ENCODE measurements at places on chromosomes 12 and 14. TPM values are rescaled to one million over a fixed set of nuclear protein-coding genes. Genes with fewer than 3 reads are reported as not detected.

GRCh38 chr14:30445011-30445793 is 113.8 kb upstream of the G2E3 start:
- H3K27ac ChIP-seq, result no peak overlapping the region
- H3K4me3 ChIP-seq, result no peak overlapping the region
- no peaks in the 10 kb centered on the region for H3K4me1 ChIP-seq
- no peak for DNase-seq

The NOS1 gene
- 2.4 TPM for total RNA-seq

- no peaks in the 10 kb centered on the region for H3K4me1 ChIP-seq
- no peaks in the 10 kb centered on the region for H3K36me3 ChIP-seq
- no peak for DNase-seq
- H3K27me3 ChIP-seq, result no peaks in the 10 kb centered on the region
- H3K27ac ChIP-seq, result no peak overlapping the region
- no peak overlapping the region for H3K4me3 ChIP-seq
Observed at GRCh38 chr12:49195736-49196135, 6.9 kb upstream of the TUBA1A start.

DNA sequence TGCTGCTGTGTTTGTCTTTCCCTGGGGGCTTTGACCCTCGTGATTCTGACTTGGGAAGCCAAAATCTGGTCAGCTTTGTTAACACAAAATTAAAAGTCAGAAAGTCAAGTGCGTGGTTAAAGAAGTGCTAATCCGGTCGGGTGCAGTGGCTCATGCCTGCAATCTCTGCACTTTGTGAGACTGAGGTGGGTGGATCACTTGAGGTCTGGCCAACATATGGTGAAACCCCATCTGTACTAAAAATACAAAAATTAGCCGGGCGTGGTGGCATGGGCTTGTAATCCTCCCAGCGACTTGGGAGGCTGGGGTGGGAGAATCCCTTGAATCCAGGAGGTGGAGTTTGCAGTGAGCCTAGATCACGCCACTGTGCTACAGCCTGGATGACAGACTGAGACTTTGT is 844.6 kb downstream of the VRK1 start:
- no peaks in the 10 kb centered on the region for H3K4me1 ChIP-seq
- DNase-seq, result no peak
- H3K27me3 ChIP-seq, result no peaks in the 10 kb centered on the region
- no peak overlapping the region for H3K4me3 ChIP-seq
- no peaks in the 10 kb centered on the region for H3K36me3 ChIP-seq

- H3K4me1 ChIP-seq, result no peaks in the 10 kb centered on the region
- H3K36me3 ChIP-seq, result no peaks in the 10 kb centered on the region
- H3K27ac ChIP-seq, result no peak overlapping the region
- H3K27me3 ChIP-seq, result no peaks in the 10 kb centered on the region
- no peak for DNase-seq
Observed at GRCh38 chr12:52726451-52726850, 23.1 kb upstream of the KRT77 start.

The LAG3 gene
- total RNA-seq, result 0.82 TPM

DNA sequence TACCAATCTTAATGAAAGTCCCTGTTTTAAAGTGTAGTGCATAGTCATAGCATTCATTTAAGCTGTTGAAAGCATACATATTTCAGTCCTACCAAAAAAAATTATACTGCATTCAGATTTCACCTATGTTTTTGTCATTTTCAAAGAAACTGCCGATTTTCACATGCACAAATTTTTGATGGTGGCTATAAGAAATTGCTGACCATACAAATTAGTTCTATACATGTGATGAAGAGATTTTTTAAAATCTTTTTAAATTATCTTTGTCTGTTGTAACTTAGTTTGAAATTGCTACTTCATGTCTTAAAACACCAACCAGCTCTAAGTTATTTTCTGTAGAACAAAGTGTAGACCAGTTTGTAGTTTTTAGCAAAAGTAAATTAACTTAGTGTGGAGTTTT is 3.5 kb upstream of the GTF2A1 start:
- H3K36me3 ChIP-seq, result no peaks in the 10 kb centered on the region
- no peak overlapping the region for H3K27ac ChIP-seq
- H3K4me1 ChIP-seq, result peaks cover 8% of the 10 kb centered on the region
- no peak for DNase-seq

- H3K4me3 ChIP-seq, result no peak overlapping the region
- no peaks in the 10 kb centered on the region for H3K36me3 ChIP-seq
- no peaks in the 10 kb centered on the region for H3K4me1 ChIP-seq
- DNase-seq, result no peak
- no peak overlapping the region for H3K27ac ChIP-seq
Observed at GRCh38 chr12:81337886-81338285, 260.0 kb downstream of the ACSS3 start.

The HOXC13 gene
- total RNA-seq, result not detected

DNA sequence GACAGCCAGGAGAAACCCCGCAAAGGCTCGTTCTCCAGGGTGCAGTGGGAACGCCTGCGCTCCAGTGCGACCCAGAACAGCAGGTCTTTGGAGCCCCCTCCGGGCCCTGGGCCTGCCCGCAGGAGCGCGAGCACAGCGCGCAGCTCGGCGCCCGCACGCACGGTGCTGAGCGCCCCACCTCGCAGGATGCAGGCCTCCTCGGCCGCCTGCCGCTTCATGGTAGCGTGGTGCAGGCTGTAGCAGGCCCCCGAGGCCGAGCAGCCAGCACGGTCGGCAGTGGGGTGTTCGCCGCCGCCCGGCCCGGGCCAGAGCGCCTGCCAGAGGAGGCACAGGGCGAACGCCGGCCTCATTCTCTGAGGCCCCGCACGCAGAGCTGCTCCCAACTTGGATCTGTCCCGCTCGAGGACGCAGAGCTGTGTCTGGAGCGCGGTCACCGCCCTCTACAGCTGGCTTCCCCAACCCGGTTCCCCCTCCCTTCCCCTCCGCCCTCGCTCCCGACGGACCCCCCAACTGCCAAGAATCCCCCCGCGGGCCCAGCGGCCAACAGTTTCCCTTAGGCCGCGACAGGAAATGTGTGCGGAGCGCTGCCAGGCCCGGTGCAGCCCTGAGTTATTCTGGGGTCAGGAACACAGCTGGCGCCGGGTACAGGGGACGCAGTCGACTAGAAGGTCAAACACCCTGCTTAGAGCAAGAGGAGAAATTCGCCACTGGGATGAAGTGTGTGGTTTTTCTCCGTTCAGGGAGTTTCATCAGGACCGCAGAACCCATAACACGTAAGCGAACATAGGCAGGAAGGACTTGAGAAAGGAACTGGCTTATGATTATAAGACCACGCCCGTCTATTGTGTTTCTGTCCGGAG is at the start of gene CLEC14A:
TSS of gene CLEC14A (minus strand) at position 421 of the 860 bp plus-strand sequence. CDS start at position 350, 71 bp downstream.
- H3K4me3 ChIP-seq, result peak within 1 kb of the TSS; percentile 73
- H3K4me1 ChIP-seq, result no peaks in the 10 kb centered on the region
- DNase-seq, result peak; percentile 77
- peak within 1 kb of the TSS; percentile 93 for H3K27ac ChIP-seq
- H3K27me3 ChIP-seq, result peaks cover 6% of the 10 kb centered on the region

DNA sequence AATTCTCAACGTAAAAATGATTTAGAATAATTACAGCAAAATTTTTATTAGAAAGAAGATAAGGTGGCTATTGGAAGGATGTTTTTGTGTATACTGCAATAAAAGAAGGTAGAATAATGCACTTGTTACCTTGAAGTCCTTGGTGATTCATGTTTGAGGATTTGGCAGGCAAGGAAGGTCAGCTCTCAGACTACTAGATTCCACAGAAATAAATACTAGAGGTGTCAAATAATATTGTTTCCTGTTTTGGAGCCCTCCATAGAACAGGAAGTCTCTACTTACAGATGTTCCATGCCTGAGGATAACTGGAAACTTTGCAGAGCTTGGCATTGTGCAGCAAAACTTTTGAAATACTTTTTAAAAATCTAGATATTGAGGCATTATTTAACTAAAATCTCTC is 284.3 kb upstream of the SYT1 start:
- no peaks in the 10 kb centered on the region for H3K36me3 ChIP-seq
- H3K27me3 ChIP-seq, result no peaks in the 10 kb centered on the region
- no peak overlapping the region for H3K4me3 ChIP-seq
- H3K4me1 ChIP-seq, result no peaks in the 10 kb centered on the region
- no peak overlapping the region for H3K27ac ChIP-seq
- no peak for DNase-seq

DNA sequence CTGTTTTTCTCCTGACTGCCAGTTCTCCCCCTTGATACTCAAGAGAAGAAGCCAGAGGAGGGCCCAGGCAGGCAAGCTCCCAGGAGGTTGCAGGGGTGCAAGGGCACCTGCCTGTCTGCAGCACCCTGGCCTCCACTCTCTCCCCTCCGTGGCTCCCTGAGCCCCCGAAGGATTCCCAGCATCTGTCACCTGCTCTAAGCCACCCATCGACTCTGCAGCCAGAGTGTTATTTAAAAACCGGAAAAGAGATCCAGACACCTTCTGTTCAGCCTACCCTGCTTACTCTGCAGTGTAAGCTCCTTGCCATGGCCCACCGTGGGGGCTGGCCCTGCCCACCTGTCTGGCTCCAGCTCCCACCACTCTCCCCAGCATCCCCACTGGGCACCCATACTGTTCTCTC is 121.4 kb downstream of the KSR2 start:
- no peak overlapping the region for H3K27ac ChIP-seq
- H3K27me3 ChIP-seq, result no peaks in the 10 kb centered on the region
- no peak overlapping the region for H3K4me3 ChIP-seq
- H3K4me1 ChIP-seq, result no peaks in the 10 kb centered on the region
- no peak for DNase-seq

DNA sequence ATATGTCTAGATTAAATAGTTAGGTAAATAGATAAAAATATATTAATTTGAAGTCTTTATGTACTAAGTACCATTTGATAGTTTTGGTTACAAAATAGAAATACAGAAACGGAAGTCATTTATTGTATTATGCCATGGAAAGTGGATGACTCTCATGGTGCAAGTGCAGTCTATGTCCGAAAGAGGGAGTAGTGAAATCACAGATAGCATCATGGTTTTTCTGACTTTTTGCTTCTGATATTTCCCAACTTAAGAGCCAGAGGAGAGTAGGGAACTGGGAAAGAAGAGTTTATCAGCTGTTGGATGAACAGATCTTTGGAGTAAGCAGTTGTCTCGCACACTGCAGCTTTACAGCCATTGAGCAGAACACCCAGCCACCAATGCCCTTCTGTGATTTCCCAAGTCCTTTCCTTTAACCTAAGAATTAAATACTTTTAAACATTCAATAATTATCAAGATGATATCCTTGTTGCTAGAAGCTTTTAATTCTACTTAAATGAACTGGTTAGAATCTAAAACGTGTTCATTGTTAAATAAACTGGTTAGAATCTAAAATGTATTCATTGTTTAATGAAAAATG is 18.4 kb upstream of the SRGAP1 start:
- DNase-seq, result no peak
- peaks cover 1% of the 10 kb centered on the region for H3K4me1 ChIP-seq
- H3K27me3 ChIP-seq, result peaks cover 2% of the 10 kb centered on the region

- no peak overlapping the region for H3K27ac ChIP-seq
- H3K4me1 ChIP-seq, result no peaks in the 10 kb centered on the region
- H3K4me3 ChIP-seq, result no peak overlapping the region
- H3K27me3 ChIP-seq, result no peaks in the 10 kb centered on the region
- no peak for DNase-seq
Observed at GRCh38 chr12:122646517-122647217, 56.5 kb downstream of the HCAR2 start.

The UNG gene
- 17.2 TPM for total RNA-seq

DNA sequence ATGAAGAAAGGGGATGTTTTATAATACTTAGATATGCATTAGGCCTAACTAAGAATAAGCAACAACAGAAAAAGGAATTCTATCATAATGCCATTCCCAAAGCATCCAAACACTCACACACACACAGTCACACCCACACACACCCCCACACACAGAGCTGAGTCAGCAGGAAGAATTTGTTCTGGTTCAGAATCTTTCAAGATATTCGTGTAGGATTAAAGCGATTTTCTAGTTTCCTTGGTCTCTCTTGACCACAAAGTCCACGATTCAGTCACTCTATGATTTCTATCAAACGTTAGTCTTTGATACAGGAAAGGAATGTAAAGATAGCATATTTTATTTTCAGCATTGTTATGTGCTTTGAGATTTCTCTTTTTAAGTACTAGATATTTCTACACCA is 382.6 kb upstream of the DCN start:
- H3K27ac ChIP-seq, result no peak overlapping the region
- no peaks in the 10 kb centered on the region for H3K4me1 ChIP-seq
- DNase-seq, result no peak

The DNAI7 gene
- 11.9 TPM for total RNA-seq

GRCh38 chr12:6272300-6273204 is 37.9 kb upstream of the PLEKHG6 start:
- H3K4me1 ChIP-seq, result no peaks in the 10 kb centered on the region
- H3K27ac ChIP-seq, result no peak overlapping the region
- H3K4me3 ChIP-seq, result no peak overlapping the region
- H3K27me3 ChIP-seq, result no peaks in the 10 kb centered on the region

The ZBTB42 gene
- 10.2 TPM for total RNA-seq

- no peak overlapping the region for H3K4me3 ChIP-seq
- H3K36me3 ChIP-seq, result no peaks in the 10 kb centered on the region
- H3K27ac ChIP-seq, result no peak overlapping the region
- H3K27me3 ChIP-seq, result no peaks in the 10 kb centered on the region
Observed at GRCh38 chr14:61566537-61567225, 128.6 kb upstream of the HIF1A start.

GRCh38 chr12:103858953-103859601 is 18.0 kb upstream of the NT5DC3 start:
- no peaks in the 10 kb centered on the region for H3K27me3 ChIP-seq
- DNase-seq, result no peak
- H3K4me3 ChIP-seq, result no peak overlapping the region
- no peaks in the 10 kb centered on the region for H3K36me3 ChIP-seq
- H3K4me1 ChIP-seq, result no peaks in the 10 kb centered on the region
- H3K27ac ChIP-seq, result no peak overlapping the region

The GPR132 gene
- 6.9 TPM for total RNA-seq

The SMIM41 gene
- total RNA-seq, result 6.5 TPM

The CD27 gene
- 2.0 TPM for total RNA-seq

- no peak for DNase-seq
- no peak overlapping the region for H3K4me3 ChIP-seq
- H3K27me3 ChIP-seq, result no peaks in the 10 kb centered on the region
- no peaks in the 10 kb centered on the region for H3K36me3 ChIP-seq
Observed at GRCh38 chr12:96416033-96416799, 16.0 kb upstream of the CDK17 start.

GRCh38 chr12:121776190-121777098 is 17.0 kb downstream of the RHOF start:
- peak; percentile 55 for DNase-seq
- H3K4me3 ChIP-seq, result no peak overlapping the region
- H3K4me1 ChIP-seq, result no peaks in the 10 kb centered on the region

DNA sequence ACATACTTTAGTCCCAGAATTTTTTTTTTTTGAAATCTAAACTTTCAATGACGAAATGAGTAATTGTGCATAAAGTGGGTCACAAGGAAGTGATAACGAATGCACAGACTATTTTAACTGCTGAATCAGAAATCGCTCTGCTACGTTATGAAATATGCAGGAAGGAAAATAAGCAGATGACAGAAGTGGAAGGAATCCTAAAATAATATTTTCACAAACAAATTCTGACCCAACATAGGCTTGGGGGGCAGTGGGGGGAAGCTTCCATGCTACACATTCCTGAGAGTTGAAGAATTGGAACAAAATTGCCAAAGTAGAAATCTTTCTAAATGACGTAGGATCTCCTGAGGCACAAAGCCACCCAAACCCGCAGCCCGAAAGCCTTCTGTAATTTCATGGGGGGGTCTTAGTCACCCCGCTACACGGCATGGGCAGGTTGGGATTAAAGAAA is 89.6 kb downstream of the ARF6 start:
- DNase-seq, result no peak
- peaks cover 3% of the 10 kb centered on the region for H3K27me3 ChIP-seq
- peaks cover 16% of the 10 kb centered on the region for H3K4me1 ChIP-seq
- H3K27ac ChIP-seq, result no peak overlapping the region
- H3K36me3 ChIP-seq, result no peaks in the 10 kb centered on the region

The NAV3 gene
- 7.7 TPM for total RNA-seq

The ALDH2 gene
- 324 TPM for total RNA-seq
